ENCODE measurements at places on chromosomes 6 and 20.

DNA sequence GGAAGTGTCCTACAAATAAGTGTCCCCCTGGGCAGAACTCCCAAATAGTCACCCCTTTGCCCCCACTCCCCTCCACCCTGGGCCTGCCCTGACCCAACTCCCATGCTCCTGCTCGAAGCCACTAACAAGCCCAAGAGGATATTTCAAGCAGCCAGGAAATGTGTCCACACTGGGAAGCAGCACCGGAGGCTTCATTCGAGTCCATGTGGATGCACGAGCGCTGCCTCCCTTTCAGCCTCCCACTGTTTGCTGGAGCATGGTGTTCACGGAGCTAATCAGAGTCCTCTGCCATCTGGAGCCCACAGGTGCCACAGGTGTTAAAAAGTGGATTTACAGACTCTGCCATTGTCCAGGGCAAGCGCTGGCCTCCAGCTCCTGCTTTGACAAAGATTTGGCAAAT lies 177.6 kb downstream of the TTLL2 start:
- no peak for DNase-seq

DNA sequence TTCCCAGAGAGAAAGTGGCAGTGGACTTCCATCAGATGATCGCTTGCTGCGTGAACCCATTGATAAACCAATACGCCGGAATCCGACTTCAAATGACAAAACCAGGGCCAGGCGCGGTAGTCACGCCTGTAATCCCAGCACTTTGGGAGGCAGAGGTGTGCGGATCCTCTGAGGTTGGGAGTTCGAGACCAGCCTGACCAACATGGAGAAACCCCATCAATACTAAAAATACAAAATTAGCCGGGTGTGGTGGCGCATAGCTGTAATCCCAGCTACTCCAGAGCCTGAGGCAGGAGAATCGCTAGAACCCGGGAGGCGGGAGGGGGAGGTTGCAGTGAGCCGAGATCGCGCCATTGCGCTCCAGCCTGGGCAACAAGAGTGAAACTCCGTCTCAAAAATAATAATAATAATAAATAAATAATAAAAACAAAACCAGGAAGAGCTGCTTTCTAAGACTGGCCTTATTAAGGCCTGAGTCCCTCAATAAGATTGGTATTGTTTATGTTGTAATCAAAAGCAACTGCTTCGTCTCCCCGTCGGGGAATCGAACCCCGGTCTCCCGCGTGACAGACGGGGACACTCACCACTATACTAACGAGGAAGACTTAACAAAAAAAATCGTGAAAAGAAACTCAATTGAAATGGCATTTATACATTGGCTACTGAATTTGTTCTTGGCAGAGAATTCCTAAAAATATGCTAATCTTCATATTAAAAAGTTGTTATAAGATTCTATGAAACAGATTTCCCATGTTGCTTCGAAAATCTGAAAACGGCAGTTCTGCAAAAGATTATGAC lies 110.2 kb upstream of the ZNF184 start:
- DNase-seq = peak; percentile 48

- no peak for DNase-seq
Measured at GRCh38 chr6:140567466-140567865, 1193.0 kb upstream of the CITED2 start.

GRCh38 chr6:167306401-167306998 lies 15.4 kb downstream of the UNC93A start:
- DNase-seq = no peak

GRCh38 chr6:156881687-156882629 lies 104.8 kb downstream of the ARID1B start:
- no peak for DNase-seq

DNA sequence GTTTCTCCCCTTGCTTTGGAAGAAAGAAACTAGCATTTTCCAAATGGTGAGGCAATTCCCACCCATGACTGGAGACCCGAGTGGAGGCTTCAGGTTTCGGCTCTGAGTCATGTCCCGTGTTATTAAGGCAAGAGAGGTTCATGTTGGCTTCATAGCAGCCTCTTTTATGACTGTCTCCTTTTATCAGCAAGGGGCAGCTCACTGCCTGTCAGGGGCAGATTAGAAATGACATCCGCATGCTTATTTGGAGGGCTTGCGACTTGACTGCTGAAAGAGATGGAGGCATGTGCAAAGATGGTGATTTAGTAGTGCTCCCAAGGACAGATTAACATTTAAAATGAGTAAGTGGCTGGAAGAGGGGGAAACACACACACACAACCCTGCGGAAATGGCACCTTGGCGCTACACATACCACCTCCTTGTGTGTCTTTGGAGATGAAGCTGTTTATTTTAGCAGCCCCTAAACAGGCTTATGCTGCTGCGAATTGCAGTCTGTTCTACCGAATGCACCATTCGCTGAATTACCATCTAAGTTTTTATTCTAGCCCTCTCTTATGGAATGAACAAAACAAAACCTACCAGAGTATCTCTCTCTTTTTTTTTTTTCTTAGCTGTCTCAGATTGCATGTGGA lies 52.1 kb upstream of the VSTM2L start:
- DNase-seq = no peak

DNA sequence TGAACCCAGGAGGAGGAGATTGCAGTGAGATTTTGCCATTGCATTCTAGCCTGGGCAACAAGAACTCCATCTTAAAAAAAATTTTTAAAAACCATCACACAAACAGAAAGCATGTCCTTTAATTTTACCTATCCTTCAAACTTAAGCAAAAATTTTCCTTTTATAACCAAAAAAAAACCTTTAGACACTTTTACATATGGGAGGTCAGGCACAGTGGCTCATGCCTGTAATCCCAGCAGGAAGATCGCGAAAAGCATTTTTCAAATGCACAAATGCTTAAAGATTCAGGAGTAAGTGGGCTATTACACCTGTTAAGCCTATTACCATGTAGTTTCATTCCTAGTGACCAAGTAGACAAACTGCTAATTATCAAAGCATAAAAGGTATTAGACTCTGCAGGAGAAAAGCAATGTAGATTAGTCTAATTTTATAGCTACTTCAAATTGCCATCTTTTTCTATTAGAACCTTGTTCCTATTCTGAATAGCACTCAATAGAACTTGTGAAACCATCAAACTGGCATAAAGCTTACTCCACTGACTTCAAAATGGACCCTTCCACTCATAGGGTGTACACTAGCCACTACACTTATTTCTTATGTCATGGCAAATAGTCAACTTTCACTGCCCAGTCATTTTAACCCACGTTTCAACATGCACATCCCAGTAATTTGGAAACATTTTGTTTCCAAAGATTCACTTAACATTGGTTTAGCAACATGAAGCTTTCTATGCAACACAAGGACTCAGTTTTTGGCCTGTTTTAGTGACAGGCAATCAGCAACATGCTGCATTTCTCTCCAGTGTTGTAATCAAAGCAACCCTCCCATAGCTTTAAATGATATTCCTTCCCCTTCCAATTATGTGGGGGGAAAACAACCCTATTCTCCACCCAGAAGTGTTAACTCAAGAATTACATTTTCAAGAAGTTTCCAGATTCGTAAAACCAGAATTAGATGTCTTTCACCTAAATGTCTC lies 4.0 kb downstream of the EEF1A1 start:
- DNase-seq = no peak

GRCh38 chr20:50146732-50147662 lies 6.5 kb downstream of the PEDS1 start:
- no peak for DNase-seq

DNA sequence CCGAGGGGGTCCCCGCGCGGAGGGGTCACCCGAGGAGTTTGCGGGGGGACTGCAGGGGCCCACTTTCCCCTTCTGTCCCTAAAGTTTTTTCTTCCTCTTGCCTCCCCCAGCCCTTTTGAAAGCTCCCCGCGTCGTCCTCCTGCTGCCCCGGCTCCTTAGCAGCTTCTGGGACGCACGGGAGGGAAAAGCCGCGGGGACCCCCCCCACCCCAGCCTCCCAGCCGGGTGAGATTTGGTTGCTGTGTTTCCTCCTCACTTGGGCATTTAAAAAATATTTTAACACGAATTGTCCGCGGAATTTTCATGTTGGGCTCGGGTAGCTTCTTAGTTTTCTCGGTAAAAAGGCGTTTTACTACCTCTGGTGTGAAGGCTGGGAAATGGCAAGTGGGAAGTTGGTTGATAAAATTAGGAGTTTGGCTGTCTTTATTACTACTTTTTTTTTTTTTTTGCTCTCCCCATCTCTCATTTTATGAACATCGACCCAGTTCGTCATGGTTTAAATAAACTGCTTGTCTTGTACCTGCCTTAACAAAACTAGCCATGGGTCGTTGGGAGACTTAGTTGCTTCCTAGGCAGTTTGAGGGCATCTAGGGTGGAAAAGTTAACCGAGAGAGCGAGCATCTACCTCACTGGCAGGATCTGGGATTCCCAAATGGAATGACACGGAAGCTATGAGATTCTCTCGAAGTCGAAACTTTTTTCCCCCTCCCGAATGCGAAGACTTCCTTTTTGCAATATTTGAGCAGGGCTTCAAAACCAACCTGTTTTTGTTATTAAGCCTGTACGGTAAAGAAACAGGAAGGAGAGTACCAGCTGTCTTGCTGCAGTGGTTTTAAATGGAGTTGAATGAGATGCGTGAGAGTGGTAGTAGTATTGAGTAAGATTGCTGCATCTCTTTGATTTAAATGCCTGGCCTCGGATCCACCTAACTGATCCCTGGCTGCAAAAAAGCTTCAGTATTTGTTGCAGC lies 868 bp downstream of the NCOA3 start:
- no peak for DNase-seq

DNA sequence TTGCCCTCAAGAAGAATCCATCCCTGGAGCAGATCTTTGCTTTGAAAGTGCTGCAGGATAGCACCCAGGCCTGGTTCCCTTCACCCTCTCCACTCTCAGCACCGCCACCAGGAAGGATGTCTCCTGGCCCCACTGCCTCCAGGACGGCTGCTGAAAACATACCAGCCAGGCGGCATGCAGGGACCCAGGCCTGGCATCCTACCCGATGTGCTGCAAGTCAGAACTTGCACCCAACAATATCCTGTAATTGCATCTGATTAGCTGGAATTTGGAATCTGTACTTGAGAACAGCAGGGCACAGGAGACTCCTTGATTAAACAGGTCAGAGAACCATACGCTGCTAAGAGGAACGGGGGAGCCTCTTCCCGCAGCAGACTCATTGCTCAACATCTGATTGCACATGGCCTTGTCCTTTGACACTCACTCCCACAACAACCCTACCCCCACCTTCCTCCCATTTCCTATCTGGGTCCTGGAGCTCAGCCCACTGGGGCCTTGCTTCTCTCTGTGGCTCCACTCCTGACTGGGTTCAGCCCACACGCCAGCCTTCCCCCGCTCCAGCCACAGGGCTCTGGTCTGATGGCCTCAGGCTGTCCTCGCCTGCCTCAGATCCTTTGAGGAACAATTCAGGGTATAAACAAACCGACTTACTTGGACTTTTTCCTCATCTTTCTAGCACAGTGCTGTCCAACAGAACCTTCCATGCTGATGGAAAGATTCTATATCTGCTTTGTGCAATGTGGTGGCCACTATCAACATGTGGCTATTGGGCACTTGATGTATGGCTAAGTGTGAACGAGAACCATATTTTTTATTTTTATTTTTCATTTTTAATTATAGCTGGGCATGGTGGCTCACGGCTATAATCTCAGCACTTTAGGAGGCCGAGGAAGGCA lies 78.0 kb downstream of the FGD2 start:
- no peak for DNase-seq

DNA sequence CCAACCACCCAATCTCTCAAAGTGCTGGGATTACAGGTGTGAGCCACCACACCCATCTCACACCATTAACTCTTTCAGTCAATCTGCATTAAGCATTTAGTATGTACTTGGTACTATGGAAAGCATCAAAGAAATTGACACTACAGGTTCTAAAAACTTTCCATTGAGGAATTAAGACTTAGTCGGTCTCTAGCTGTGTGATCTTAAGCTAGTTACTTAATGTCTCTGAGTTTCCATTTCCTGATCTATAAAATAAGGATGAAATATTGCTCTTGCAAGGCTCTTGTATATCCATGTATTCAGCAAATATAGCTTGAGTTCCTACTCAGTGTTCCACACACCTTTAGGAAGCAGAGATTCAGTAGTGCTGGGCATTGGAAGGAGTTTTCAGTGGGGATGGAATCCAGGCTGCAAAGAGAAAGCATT lies 48.9 kb upstream of the NCOA3 start:
- no peak for DNase-seq

DNA sequence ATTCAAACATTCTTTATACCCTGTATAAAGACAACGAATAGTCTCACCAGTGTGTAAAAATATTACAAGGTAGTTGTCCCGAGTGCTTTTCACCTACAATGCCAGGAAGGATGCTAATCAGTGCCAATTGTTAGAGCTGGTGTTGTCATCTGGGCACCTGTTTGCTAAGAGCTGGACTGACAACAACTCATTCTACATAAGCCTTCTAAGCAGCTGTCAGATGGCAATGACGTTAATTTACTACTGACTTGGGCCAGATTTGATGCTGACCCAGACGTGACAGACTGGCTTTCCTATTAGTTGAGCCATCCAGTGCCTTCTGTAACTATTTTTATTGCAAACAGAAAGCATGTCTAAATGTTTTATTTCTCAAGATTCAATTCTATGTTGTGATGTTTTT lies 355.2 kb downstream of the ADGRB3 start:
- DNase-seq = peak; percentile 2

GRCh38 chr20:60269573-60270162 lies 311.4 kb downstream of the CDH26 start:
- no peak for DNase-seq

DNA sequence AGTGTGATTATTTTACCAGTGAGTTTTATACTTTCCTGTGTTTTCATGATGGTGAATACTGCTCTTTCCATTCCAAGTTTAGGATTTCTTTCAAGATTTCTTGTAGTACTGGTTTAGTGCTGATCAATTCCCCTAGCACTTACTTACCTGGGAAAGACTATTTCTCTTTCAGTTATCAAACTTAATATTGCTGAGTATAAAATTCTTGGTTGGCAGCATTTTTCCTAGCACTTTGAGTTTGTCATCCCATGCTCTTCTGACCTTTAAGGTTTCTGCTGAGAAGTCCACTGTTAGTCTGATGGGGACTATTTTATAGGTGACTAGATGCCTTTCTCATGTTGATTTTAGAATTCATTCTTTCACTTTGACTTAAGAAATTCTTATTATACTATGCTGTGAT lies 842.8 kb upstream of the CITED2 start:
- no peak for DNase-seq

DNA sequence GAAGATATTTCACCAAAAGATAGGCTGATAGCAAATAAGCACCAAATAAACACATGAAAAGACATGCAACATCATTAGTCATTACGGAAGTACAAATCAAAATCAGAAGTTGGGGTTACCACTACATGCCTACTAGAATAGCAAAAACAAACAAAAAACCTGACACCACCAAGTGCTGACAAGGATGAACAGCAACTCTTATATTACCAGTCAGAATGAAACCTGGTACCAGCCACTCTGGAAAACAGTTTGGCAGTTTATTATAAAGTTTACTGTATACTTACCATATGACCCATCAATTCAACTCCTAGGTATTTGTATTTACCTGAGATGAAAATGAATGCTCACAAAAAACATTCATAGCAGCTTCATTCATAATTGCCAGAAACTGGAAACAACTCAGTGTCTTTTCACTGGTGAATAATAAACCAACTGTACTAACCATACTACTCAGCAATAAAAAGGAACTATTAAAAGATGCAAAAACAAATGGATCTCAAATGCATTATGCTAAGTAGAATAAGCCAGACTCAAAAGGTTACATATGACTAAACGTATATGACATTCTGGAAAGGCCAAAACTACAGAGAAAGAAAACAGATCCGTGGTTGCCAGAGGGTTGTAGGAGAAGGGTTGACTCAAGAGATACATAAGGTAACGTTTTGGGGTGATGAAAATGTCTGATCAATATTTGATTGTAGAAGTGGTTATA lies 33.0 kb downstream of the NUP153 start:
- no peak for DNase-seq

Measured in SHP77 treated with DMSO at 0.1 percent for 48 hours (cell line).